ENCODE measurements at places on chromosomes 3 and 15.

DNA sequence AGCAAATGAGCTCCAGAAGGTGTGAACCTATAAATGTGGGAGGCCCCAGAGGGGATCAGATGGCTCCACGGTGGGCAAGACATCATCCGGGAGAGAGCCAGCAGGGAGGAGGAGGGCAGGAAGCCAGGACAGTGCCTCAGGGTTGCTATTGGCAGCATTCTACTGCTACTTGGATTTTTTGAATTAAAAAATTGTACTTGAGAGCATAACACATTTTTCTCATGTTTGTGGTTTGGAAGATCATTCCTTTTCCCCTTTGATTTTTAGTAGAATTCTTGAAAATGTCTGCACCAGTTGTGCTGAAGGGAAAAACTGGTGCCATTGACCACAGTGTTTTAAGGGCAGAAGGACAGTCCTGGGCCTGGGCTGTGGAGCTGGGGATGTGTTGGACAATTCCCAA is 59.2 kb downstream of the LYZL4 start:
- DNase-seq: no peak

DNA sequence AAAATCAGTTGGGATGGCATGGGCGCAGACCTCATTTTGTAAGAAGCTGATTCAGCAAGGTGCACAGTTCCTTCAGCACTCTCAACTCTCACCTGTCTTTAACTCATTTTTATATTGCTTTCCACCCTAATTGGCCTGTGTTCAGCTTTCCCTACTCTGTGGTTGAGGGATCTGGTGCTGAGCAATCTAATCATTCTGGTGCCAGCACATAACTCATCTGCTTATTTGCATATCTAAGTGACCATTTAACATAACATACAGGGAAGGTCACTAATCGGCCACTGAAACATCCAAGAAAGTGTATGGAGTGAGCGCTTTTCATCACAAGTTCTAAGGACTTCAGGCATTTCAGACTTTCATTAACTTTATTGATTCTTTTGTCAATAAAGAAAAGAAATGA is 303.4 kb upstream of the ROPN1 start:
- no peak for DNase-seq

DNA sequence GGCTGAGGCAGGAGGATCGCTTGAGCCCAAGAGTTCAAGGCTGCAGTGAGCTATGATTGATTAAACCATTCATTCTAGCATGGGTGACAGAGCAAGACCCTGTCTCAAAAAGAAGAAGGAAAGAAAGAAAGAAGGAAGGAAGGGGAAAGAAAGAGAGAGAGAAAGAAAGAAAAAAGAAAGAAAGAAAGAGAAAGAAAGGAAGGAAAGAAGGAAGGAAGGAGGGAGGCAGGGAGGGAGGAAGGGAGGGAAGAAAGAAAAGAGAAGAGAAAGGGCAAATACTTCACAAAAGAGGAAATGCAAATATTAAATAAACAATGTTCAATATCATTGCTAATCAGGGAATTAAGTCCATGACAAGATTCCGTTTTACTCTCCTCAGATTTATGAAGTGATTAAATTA is 4.0 kb upstream of the KIF7 start:
- no peak for DNase-seq

DNA sequence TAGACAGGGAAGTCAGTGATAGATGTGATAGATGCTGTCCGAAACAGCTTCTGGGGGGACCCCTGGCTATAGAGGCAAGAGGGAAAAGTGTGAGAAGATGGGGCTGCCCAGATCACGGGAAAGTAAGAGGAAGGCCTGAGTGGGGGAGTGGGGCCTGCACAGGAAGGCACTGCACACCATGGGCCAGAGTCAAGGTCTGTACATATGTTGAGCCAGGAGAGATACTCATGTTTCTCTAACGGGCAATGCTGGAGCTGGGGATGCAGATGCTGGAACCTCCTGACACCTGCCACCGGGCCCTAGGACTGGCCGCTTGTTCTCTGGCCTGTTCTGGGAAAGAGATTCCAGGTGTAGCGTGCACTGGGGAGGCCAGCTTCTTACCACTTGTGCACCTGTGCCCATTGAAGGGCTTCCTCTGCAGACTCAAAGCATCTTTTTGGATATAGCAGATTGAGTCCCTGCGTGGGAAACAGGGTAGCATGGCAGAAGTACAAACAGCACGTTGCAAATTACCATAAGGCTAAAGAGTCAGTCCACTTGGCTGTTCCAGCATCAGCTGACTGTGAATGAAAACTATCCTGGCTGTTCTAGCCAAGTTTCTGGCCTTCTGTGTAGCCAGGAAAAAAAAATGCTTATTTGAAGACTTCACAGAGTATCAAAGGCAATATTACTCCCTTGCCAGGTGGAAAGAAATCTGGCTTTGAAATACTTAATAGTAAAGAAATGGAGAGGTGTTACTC is 77.1 kb upstream of the GSK3B start:
- no peak for DNase-seq

DNA sequence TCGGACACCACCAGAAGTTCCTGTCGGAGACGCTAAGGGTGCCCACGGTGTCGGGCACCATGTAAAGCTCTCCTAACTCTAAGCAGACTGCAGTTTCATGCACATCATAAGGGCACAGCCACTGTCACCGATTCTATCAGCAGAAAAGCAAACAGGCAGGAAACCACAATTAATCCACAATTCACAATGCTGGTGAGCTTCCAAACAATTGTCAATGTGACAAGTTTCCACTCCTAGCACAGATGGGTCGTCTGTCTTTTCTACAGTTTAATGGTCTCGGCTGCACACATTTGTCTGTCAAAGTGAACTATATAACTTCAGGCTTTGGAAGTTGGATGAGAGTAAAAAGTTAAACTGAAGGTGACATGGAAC is 8.8 kb upstream of the OCA2 start:
- DNase-seq: no peak

DNA sequence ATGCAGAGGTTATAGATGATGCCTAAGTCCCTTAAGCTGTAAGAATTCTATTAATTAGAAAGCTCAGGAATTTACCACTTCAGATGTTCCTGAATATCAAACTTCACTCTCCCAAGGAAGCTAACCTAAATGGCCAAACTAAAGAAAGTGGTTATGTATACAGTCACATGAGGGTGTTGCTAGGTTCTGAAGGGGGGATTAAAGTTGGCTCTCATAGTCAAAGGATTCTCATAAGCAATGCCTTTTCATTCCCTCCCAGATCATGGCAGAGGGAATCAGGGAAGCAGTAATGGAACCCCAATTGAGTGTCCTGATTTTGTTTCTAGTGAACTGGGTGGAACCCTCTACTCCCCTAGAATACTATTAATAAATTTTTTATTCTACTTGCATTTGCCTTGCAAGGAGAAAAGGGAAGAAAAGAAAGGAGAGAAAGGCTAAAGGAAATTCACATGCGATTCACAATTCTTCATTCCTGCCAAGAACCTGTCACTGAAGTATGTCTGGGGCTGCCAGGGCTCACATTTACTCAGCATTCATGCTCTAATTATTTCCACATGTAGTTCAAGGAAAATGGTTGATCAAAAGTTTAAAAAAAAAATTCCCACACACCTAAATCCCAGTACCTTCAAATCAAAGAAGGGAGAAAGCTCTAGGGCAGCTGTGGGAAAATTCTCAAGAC is 25.1 kb downstream of the FSTL1 start:
- DNase-seq: no peak

GRCh38 chr3:98780343-98780742 is 17.2 kb downstream of the ST3GAL6 start:
- DNase-seq: no peak

DNA sequence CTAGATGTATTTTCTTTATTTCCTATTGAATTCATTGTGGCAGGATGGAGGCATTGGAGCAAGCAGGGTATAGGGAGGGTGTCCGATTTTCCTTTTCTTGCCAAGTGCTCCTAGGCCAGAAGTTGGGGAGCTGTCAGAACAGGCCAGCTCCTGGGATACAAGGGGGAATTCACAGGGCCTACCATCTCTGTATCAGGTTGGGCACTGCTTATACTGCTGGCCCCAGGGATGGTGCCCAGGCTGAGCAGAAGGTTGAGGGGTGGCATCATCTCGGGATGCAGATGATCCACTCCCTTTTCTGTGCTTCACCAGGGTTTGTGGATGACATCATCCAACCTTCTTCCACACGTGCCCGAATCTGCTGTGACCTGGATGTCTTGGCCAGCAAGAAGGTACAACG is 79.5 kb downstream of the PCCB start:
- DNase-seq: no peak

- DNase-seq: no peak
Measured at GRCh38 chr3:42652611-42653302, 740 bp upstream of the ZBTB47 start.

Measured in DMS79 (cell line).